ENCODE measurements at places on chromosomes 2 and 18.

- DNase-seq: no peak
Observed at GRCh38 chr2:230459216-230459615, 43.2 kb downstream of the SP100 start.

DNA sequence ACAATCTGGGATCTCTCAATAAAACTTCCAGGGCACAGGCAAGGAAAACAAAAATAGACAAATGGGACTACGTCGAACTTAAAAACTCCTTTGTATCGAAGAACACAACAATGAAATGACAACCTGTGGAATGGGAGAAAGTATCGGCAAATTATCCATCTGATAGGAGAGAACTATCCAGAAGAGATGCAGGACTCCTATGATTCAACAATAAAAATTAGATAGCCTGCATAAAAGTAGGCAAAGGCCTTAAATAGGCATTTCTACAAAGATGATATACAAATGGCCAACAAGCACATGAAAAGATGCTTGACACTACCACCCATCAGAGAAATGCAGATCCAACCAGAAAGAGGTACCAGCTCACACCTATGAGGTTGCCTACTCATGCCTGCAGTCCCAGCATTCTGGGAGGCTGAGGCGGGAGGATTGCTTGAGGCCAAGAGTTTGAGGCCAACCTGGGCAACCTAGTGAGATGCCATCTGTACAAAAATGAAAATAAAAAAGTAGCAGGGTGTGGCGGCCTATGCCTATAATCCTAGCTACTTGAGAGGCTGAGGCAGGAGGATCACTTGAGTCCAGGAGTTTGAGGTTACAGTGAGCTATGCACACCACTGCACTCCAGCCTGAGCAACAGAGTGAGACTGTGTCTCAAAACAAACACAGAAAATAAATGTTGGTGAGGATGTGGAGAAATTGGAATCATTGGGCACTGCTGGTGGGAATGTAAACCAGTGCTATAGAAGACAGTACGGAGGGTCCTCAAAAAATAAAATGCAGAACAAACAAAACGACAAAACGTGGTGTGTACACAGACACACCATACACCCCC, 21.6 kb downstream of the TWIST2 start:
- no peak for DNase-seq

DNA sequence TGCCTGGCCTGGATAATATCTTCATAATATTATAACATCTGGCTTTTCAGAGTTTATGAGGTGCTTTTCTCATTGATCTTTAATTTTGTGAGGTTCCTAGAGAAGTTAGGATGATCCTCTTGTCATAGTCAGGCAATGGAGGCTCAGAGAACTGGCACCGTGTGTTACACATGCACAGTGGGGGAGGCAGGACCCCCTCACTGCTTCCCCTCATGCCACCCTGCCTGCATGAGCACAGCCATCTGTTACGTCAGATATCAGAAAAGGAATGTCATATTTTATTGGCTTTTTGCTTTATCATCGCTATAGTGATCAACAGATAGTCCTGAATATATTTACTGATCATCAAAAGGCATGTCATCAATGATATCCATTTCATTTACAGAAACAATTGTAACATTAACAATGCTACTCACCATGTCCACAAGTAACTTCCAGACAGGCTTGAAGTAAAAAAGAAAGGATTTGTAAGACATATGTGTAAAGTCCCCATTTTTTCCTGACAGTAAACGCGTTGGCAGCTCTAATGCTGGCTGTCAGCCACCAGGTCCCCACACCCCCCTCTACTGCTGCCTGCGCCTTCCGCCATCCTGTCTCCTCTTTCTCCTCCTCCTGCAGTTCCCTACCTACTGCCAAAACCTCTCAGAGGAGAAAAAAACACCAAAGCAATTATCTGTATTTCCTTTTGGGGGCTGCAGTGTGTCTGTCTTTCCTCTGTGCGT, 18.8 kb downstream of the ENOSF1 start:
- DNase-seq: peak; percentile 10

- DNase-seq: peak; percentile 57
Observed at GRCh38 chr2:240916571-240917008, 10.5 kb downstream of the CROCC2 start.

DNA sequence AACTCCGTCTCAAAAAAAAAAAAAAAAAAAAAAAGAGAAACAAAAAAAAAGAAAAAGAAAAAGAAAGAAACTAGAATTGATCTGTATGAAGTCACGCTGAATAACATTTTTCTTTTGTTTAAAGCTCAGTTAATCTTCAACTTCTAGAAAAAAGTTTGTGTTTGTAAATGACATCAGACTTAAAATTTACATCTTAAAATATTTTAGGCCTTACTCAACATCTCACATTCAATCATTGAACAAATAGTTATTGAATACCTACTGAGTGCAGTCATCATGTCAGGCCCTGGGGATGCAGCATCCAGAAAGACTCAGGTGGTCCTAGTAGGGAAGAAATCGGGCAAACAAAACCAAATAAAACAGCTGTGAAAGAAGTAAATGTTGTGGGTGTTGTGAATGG, 292.3 kb upstream of the FANCL start:
- DNase-seq: no peak

DNA sequence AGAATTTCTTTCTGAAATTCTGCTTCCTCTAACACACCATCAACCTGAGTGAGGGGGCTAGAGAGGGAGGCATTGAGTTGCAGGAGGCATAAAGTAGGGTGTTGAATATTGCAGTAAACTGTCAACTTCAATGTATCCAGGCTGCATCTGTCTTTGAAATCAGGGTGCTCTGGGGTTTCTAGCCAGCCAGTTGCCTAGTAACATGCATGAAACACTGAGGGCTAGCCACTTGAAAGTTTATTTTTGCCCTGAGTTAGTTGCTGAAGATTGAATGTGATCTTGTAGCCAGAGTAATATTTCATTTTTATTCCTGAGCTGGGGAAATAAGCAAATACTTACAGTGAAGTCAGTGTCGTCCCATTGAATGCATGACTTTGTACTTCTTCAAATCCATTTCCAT, 41.9 kb downstream of the LHCGR start:
- DNase-seq: no peak

DNA sequence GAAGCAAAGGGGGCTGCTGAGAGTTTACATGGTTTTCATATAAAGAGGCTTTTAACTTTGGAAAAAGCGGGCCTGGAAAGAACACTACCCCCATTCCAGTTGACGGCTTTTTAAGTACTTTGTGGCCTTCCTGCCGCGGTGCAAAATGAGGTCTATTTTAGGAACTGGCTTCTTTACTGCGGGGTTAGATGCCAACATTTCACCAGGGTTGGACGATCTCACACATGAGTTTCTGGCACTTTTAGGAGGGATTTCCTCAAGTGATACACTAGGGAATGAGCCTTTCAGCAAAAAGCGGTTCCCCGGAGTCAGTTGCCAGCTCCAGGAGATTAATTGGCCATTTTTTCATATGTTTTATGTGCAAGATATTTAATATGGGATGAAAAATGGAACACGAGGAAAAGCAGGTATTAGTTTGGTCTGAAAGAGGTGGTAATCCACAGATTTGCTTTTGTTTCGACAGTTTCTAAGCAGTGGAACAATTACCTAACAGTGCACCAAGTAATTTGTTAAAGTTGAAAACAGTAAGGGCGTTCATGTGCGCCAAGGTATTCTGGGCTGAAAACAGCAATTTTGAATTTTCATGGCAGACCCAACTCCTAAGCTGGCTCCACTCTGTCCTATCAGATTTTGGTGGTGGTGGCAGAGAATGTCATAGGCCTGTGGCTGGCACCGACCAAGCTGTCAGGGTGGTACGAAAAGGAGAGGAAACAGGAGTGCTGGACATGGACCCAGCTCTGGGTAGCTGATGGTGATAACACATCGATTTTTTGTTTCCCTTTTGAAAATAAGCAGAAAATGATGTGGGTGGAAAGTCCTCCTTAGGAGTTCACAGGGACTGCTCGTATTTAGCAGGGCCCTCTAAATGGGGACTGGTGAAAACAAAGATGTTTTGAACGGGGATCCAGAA, 55.6 kb upstream of the FZD5 start:
- DNase-seq: peak; percentile 69

DNA sequence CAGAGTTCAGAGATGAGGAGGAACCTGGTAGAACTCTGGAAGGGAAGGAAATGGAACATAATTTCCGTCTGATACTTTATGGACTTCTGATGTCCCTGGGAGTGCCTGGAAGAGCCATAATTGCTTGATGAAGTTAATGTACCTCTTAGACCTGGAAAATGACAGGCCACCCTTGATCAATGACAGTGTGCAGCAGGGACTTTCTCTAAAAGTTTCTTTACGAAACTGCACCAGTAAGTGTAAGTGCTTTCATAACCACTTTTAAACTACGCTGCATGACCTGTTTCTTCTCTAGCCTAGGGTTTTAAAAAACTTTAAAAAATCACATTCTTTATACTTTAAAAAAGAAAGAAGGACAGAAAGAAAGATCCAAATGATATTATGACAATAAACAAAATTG, 164.5 kb downstream of the LPIN1 start:
- no peak for DNase-seq

GRCh38 chr2:215728504-215729065, 284.8 kb downstream of the MREG start:
- DNase-seq: no peak

- no peak for DNase-seq
Observed at GRCh38 chr2:122236152-122236874, 480.9 kb downstream of the TSN start.

DNA sequence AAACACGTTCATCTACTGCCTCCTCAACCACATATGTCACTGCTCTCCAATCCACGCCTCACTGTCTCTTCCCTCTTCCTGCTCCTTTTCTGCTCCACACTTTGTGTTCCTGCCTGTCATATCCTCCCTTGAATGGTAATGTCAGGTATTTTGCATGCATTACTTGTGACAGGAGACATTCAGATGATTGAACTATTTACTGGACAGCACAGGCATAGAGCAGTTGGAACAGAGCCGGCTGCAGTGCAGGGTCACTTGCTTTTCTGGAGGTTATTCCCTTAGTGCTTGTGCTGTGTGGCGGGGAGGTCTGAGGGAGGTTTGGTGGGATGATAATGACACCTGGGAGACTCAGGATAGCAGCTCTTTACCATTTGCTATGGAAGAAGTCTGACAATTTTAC, 93.8 kb downstream of the LTBP1 start:
- no peak for DNase-seq
